Sigmoid colon (tissue), 7 donors: ENCODE measurements at places on chromosomes 1 and 21. TPM values are rescaled to one million over a fixed set of nuclear protein-coding genes. Genes with fewer than 3 reads are reported as not detected.

DNA sequence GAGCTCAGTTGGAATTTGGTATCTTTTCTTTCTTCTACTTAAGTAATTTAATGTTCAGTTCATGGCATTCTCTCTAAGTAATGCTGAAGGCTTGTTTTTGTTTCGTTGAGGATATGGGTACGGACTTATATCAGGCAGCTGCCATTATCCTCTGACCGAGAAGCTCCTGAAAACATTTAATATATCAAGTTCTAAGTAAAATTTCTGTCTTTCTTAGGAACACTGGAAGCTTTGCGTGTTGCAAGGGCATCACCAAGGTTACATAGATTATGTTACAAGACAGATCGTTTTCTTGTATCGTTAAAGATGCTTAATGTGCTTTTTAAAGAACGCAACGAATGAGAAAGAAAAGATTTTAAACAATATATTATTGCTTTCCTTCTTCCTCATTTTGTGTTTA, 1.0 kb upstream of the GALNT2 start:
- DNase-seq, result no peak
- no peak overlapping the region for H3K4me3 ChIP-seq
- H3K27ac ChIP-seq, result peak overlapping the region; percentile 92
- H3K36me3 ChIP-seq, result no peaks in the 10 kb centered on the region

The GFI1 gene
- 5.5 TPM for polyA plus RNA-seq

The MOV10 gene
- 34.2 TPM for polyA plus RNA-seq

The FNDC10 gene
- polyA plus RNA-seq, result 1.2 TPM

- no peak overlapping the region for H3K4me3 ChIP-seq
- no peaks in the 10 kb centered on the region for H3K36me3 ChIP-seq
- no peak overlapping the region for H3K27ac ChIP-seq
- no peak for DNase-seq
- no peaks in the 10 kb centered on the region for H3K4me1 ChIP-seq
Observed at GRCh38 chr1:198096390-198096789, 60.4 kb upstream of the NEK7 start.

GRCh38 chr1:106515375-106515774, 541.1 kb upstream of the PRMT6 start:
- H3K4me1 ChIP-seq, result no peaks in the 10 kb centered on the region
- no peak for DNase-seq
- no peak overlapping the region for H3K27ac ChIP-seq
- no peak overlapping the region for H3K4me3 ChIP-seq
- no peaks in the 10 kb centered on the region for H3K27me3 ChIP-seq

DNA sequence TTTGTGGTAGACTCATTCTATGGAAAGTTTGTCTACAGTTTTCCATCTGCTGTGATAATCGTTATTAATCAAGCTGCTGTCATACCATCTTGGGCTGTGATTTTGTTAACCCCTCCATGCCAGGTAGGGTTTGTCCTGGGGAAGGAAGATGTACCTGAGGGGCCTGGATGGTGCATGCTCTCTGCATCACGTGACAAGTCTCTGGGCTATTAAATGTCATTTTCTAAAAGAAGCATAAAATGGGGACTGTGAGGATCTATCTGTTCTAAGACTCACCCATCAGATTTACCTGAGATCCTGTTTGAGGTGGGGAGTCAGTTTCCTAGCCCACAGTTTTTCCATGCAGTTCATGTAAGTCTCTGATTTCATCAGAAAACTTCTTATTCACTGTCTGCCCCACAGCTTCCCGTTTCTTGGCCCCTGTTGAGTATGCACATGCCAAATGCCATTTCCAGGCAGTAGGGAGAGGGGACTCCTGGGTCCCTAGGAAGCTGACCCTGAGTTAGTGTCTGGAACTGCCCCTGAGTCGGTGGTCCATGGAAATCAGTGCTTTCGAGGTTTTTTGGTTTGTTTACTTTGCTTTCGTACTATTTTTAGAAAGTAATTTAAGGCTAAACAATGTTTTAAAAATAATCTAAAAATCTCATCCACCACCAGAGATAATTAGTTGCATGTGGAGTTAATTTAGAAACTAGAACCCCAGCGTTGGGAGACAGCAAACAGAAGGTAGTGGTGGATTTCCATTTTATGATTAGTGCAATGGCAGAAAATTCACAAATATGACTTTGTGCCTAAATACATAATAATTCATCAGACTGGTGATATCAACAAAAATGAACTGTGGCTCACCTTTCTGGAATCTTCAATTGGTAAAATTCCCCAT, 46.7 kb downstream of the ZBTB18 start:
- no peaks in the 10 kb centered on the region for H3K4me1 ChIP-seq
- no peak overlapping the region for H3K27ac ChIP-seq
- H3K27me3 ChIP-seq, result no peaks in the 10 kb centered on the region
- H3K4me3 ChIP-seq, result no peak overlapping the region
- DNase-seq, result no peak

GRCh38 chr21:30463713-30464112, 16.5 kb downstream of the KRTAP19-1 start:
- H3K36me3 ChIP-seq, result no peaks in the 10 kb centered on the region
- H3K4me3 ChIP-seq, result no peak overlapping the region
- no peak for DNase-seq

The FCRL1 gene
- polyA plus RNA-seq, result 0.60 TPM

DNA sequence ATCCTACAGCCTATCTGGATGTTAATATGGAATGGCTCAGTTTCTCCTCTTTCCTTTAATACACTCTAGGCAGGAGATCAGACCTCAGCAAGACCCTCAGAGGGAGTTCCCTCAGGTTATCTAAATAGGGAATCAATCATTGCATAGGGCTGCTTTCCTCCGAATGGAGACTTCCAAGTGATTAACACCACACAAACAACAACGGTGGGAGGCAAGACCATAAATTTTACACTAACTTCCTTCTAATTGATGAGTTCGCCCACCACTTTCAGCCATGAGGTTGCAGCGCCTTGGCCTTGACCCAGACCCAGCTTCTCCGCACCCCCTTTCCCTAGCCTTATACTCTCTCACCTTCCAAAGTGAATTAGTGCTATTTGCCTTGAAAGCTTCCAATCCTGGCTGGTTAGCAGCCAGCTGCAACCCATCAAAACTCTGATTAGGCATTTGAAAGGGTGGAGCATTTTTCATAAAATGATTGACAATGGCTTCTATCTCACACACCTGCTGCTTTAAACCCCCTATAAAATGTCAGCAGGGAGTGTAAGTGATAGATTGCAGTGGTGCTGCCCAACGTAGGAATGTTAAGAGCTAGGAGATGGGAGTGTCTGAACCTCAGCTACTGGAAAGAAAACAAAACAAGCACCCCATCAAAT, 534.9 kb upstream of the USP24 start:
- H3K4me3 ChIP-seq, result no peak overlapping the region
- H3K27me3 ChIP-seq, result no peaks in the 10 kb centered on the region
- H3K27ac ChIP-seq, result no peak overlapping the region
- DNase-seq, result no peak
- no peaks in the 10 kb centered on the region for H3K4me1 ChIP-seq

- DNase-seq, result no peak
- H3K4me3 ChIP-seq, result no peak overlapping the region
- H3K27ac ChIP-seq, result no peak overlapping the region
- H3K36me3 ChIP-seq, result no peaks in the 10 kb centered on the region
- H3K4me1 ChIP-seq, result no peaks in the 10 kb centered on the region
- no peaks in the 10 kb centered on the region for H3K27me3 ChIP-seq
Observed at GRCh38 chr1:233497679-233498078, 116.2 kb upstream of the KCNK1 start.

DNA sequence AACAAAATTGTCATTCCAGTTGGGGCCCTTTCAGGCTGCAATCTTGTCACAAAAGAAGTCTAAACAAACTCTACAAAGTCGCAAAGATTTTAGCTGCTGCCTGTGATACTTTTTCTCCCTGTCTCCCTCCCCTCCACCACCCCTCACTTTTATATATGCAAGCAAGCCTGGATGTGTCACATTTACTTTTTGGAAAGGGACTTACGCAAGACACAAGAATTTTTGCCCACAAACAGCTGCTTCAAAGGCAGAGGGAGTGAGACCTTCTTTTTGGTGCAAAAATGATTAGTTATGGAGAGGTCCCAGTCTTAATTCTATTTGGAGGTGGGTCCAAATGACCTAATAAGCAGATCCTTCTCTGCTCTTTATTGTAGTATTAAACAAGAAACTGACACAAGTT, 22.9 kb upstream of the RALGPS2 start:
- H3K4me1 ChIP-seq, result no peaks in the 10 kb centered on the region
- H3K27ac ChIP-seq, result no peak overlapping the region
- no peak overlapping the region for H3K4me3 ChIP-seq

- H3K4me1 ChIP-seq, result no peaks in the 10 kb centered on the region
- no peak for DNase-seq
- no peak overlapping the region for H3K27ac ChIP-seq
- H3K4me3 ChIP-seq, result no peak overlapping the region
- no peaks in the 10 kb centered on the region for H3K36me3 ChIP-seq
Observed at GRCh38 chr21:21436012-21436534, 437.9 kb downstream of the NCAM2 start.

The MCOLN3 gene
- polyA plus RNA-seq, result 1.2 TPM

GRCh38 chr1:210696709-210697108, 368.0 kb downstream of the HHAT start:
- no peak for DNase-seq
- no peaks in the 10 kb centered on the region for H3K4me1 ChIP-seq
- no peaks in the 10 kb centered on the region for H3K27me3 ChIP-seq
- H3K36me3 ChIP-seq, result no peaks in the 10 kb centered on the region
- H3K4me3 ChIP-seq, result no peak overlapping the region

The TMCO1 gene
- polyA plus RNA-seq, result 41.8 TPM

GRCh38 chr1:221430152-221430960, 311.5 kb downstream of the DUSP10 start:
- no peaks in the 10 kb centered on the region for H3K36me3 ChIP-seq
- no peak overlapping the region for H3K4me3 ChIP-seq
- no peak overlapping the region for H3K27ac ChIP-seq

DNA sequence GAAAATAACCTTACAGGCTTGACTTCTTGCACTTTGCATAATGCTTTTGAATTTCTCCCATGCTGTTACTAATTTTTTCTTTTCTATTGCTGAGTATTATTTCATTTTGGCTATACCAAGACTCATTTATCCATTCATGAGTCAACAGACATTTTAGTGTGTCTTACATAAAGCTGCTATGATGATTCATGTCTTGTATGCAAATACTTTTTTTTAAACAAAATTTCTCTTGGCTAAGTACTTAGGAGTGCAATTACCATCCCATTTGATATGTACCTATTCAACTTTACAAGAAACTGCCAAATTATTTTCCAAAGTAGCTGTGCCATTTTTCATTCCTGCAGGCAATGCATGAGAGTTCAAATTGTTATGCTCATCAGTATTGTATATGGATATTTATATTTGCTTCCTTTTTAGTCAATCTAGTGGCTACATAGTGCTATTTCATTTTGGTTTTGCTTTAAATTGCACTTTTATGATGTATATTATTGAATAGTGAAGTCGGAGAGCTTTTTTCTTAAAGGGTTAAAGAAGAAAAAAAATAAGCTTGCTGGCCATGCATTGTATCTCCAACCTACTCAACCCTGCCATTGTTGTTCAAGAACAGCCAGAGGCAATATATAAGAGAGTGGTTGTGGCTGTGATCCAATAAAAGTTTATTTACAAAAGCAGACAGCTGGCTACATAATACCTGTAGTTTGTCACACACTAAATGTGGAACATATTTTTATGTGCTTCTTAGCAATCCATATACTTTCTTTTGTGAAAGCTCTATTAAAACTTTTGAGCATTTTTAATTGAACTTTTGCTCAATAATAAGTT, 862.8 kb downstream of the KCNT2 start:
- no peak overlapping the region for H3K4me3 ChIP-seq
- H3K27ac ChIP-seq, result no peak overlapping the region
- H3K4me1 ChIP-seq, result no peaks in the 10 kb centered on the region
- no peaks in the 10 kb centered on the region for H3K36me3 ChIP-seq
- no peaks in the 10 kb centered on the region for H3K27me3 ChIP-seq
- no peak for DNase-seq

- no peak overlapping the region for H3K4me3 ChIP-seq
- peaks cover 21% of the 10 kb centered on the region for H3K4me1 ChIP-seq
- no peak overlapping the region for H3K27ac ChIP-seq
- no peaks in the 10 kb centered on the region for H3K36me3 ChIP-seq
- H3K27me3 ChIP-seq, result peaks cover 20% of the 10 kb centered on the region
Observed at GRCh38 chr1:3321559-3322449, 132.7 kb upstream of the ARHGEF16 start.

The C21orf58 gene
- polyA plus RNA-seq, result 1.8 TPM

- H3K27me3 ChIP-seq, result no peaks in the 10 kb centered on the region
- no peaks in the 10 kb centered on the region for H3K36me3 ChIP-seq
- no peak for DNase-seq
- peaks cover 62% of the 10 kb centered on the region for H3K4me1 ChIP-seq
- H3K27ac ChIP-seq, result no peak overlapping the region
Observed at GRCh38 chr1:116986421-116987255, 14.9 kb upstream of the CD101 start.

DNA sequence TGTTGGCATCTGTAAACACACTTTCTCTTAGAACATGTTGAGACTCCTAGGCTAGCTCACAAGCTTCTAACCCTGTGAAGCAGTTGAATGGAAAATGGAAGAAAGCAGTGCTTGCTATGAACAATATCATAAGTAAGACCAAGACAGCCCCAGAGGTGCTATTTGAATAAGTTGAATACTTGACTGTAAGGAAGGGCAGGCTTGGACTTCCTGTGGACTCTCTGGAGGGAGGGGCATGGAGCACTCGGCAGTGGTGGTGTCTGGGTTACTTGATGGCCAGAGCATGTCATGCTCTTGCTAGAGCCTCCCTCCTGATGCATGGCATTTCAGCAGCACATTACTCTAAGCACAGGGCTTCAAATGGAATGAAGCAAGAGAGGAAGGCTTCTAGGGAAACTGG, 60.0 kb downstream of the MRPS6 start:
- no peak overlapping the region for H3K4me3 ChIP-seq
- H3K27ac ChIP-seq, result peak overlapping the region; percentile 89
- H3K36me3 ChIP-seq, result no peaks in the 10 kb centered on the region
- H3K27me3 ChIP-seq, result no peaks in the 10 kb centered on the region
- H3K4me1 ChIP-seq, result peaks cover 60% of the 10 kb centered on the region
- no peak for DNase-seq

GRCh38 chr1:27993241-27993640, 33.5 kb downstream of the XKR8 start:
- H3K27me3 ChIP-seq, result no peaks in the 10 kb centered on the region
- peaks cover 35% of the 10 kb centered on the region for H3K36me3 ChIP-seq
- no peaks in the 10 kb centered on the region for H3K4me1 ChIP-seq
- H3K27ac ChIP-seq, result no peak overlapping the region
- H3K4me3 ChIP-seq, result no peak overlapping the region

The PCP4 gene
- polyA plus RNA-seq, result 6.2 TPM

DNA sequence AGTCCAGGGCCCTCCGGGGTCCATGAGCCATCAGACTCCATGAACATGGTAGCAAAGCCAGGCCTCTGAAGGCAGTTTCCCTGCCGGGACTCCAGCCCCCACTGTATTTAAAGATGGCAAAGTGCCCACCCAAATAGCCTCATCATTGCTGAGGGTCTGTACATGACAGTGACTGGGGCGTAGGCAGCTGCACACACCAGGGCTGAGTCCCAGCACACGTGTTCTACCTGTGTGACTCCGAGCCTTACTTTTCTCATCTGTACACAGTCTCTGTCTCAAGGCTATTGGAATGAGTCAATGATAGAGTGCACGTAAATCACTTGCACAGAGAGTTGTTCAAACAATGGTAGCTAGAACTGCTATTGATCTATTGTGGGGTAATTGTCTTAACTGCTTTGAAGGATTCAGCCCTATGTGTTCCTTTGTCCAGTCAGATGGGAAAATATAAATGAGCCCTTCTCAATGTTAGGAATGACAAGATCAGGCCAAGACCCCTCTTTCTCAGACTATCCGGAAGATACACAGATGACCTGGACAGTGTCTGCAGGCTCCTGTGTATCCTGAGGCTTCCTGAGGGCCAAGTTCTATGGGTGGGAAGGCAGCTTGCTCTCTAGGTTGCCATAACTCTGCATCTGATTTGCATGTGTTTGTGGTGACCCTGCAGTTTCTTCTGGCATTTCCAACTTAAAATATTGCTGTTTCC, 48.9 kb downstream of the RASSF5 start:
- no peaks in the 10 kb centered on the region for H3K27me3 ChIP-seq
- no peak for DNase-seq
- peaks cover 47% of the 10 kb centered on the region for H3K4me1 ChIP-seq
- no peak overlapping the region for H3K4me3 ChIP-seq
- peak overlapping the region; percentile 56 for H3K27ac ChIP-seq
